ENCODE measurements at places on chromosomes 1 and 21. TPM values are rescaled to one million over a fixed set of nuclear protein-coding genes. Genes with fewer than 3 reads are reported as not detected.

DNA sequence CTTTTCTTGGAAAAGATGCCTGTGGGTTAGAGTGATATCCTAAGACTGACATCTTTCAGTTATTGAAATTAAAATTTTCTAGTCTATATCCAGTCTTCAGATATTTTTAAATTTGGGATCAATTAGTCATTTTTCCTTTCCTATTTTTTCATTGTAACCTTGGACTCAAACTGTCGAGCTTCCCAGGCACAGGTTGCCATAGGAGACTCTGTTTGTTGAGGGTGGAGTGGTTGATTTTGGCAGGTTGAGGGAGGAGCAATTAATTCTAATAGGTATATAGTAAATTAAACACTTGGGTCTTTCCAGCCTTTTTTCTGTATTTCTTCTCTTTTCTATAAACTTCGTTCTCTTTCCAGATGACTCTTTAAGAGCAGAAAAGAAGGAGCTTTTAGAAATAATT, 326.8 kb downstream of the ASTN1 start:
- DNase-seq: no peak

- no peak for DNase-seq
Observed at GRCh38 chr1:148354284-148354912, 128.7 kb downstream of the PPIAL4G start.

DNA sequence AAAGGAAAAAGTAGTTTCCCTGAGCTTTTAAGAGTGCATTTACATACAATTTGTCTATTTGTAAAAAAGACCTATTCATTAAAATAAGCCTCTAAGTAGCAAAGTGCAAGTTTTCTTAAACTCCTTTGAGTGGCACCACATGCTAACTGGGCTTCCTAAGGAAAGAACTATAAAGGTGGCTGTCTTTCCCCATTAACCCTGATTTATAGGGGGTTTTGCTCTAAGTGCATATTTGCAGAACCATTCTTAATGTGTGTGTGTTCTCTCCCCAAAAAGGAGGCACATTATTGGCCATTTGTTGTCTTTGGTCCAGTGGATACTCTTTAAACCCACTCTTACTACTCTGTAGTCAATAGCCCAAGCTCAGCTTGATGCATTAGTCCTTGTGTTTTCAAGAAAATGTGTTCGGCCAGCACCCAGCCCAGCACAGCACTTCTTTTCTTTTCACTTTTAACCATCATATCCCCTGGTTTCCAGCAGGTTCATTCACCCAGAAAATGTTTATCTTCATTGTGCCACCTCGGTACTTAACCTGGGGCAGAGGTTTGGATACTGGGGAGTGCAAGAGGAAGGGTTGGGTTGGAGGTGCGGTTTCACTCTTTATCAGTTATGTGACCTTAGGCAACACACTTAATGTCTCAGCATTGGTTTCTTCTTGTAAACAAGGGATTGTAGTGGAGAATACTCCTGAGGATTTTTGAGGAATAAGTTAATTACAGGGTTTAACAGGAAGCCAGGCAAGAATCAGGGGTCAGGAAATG, 161.9 kb upstream of the UBE2U start:
- no peak for DNase-seq

DNA sequence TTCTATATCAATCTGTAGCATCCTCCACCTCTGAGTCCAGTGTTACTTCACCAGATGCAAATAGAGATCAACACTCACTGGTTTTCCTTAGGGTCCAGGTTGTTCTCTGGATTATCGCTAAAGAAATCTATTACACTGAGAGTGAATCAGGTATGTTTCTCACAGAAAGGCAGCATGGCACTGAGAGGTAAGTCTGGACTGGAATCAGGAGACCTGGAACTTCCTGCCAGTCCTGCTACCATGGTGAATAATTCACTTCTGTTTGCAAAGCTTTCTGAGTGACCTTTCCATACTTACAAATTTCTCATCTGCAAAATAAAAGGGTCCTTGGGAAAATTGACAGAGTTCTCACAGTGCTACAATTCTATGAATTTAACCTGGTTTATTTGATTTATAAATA, 1583.3 kb downstream of the MRPL39 start:
- DNase-seq: no peak

GRCh38 chr1:152901631-152902030, 6.7 kb upstream of the IVL start:
- DNase-seq: no peak

- no peak for DNase-seq
Observed at GRCh38 chr1:30199563-30199962, 523.8 kb downstream of the MATN1 start.

DNA sequence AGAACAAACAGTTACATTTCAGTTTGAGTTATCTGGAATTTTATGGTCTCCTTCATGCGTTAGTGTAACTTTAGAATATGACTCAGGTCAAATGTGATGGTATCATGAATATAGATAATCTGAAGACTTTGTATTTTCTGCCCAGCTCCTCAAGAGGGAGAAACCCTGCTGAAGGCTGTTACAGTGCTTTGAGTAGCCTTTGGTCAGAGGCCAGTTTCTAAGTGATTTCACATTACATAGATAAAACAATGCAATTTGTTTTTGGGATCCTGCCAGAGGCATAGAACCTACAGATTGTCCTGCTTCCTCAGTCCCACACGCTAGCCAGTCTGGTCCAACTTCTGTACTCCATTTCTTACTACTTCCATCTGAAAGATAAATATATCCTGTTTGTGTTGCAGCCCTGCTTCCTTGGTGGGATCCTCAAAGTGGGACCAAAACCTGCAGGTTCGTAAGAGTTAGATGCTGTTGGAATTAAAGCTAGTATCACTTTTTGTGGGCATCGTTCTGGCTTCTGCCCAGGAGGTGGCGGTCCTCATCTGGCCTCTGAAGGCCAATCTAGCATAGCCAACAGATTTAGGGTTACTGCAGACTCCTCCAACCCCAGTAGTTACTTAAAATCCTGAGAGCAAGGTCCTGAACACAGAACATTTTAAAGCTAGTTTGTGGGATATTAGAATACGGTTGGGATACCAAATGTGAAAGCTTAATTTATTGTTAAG, 645.8 kb upstream of the USP24 start:
- DNase-seq: no peak

- no peak for DNase-seq
Observed at GRCh38 chr1:186745531-186746146, 65.4 kb upstream of the PTGS2 start.

DNA sequence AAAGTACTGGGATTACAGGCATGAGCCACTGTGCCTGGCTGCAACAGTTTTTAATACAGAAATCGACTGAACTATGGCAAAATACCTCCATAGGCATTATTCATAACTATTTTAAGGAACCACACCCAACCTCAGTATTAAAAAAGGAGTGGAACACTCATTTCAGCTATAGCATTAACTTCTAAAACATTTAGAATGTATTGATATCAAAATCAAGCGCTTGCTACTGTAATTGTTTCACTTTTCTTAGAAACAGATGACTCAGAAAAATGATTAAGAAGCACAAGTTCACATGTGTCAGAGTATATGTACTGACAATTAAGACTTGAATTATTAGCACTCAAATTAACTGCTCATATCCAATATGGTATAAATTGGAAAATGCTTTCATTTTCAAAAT, 15.1 kb downstream of the AIDA start:
- DNase-seq: no peak

DNA sequence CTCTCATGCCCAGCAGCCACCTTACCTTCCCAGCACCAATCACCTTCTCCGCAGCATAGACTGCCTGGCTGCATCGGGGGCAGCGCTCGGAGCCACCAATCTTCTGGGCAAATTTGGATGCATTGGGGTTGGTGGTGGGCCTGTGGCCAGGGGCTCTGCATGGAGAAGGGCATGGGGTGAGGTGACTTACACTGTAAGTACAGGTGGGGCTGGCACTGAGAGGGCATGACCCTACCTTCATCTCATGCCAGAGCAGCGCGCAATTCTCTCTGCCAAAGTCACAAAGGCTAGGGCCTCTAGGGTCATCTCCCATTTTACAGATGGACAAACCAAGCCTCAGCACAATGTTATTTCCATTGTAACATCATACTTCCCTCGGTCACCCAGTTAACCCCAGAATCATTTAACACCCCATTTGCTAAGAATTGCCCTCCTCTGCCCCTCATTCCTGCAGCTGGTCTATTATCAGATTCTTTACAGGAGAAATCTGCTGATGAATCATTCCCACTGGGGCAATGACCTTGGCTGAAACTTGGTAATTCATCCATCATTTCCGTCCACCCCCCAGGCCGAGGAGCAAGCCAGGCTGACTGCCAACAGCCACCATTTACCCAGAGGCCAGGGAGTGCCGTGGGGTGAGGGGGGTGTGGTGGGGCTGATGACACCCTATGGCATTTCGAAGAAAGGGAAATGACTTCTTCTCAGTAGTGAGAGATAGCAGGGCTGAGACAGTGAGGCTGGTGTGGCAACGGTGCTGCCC, 17.9 kb downstream of the CSRP1 start:
- DNase-seq: no peak

- DNase-seq: no peak
Observed at GRCh38 chr1:160256396-160257046, 5.8 kb downstream of the DCAF8 start.

- no peak for DNase-seq
Observed at GRCh38 chr1:77829851-77830250, 50.4 kb downstream of the MIGA1 start.

DNA sequence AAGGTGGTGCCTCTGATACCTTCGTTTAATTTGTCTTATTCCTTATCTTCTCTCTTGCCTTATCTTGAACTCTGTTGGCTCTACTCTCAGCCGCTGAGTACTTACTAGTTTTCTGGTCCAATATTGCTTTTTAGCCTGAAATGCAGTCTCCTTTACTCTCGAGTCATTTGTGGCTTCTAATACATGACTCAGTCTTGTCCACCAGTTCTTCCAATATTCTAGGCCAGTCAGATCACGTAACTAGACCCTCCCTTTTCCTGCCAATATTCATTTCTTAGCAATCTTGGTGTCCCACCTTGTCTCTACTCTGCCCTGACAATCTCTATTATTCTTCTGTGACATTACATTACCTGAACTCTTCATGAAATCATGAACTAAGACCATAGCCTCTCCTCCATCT, 555.8 kb downstream of the DPYD start:
- no peak for DNase-seq

DNA sequence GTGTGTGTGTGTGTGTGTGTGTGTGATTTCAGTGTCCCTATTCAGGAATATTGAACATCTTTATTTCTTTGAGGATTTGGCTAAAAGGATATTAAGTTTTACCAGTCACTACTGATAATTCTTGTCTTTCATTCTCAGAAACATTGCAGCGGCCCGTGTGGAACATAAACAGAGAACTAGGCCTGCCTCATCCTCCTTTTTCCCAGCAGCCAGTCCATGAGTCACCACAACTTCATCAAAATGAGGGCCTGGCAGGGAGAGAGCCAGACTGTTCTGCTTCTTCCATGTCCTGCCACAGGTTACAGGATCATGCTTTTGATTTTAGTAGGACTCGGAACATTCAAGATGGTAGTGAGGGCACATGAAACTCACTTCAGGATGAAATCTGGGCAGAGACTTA, 50.7 kb downstream of the LRIG2 start:
- DNase-seq: no peak

GRCh38 chr1:48680411-48681035, 96.2 kb downstream of the BEND5 start:
- DNase-seq: no peak

GRCh38 chr1:61089741-61090140, 7.4 kb downstream of the NFIA start:
- no peak for DNase-seq

Gene GPR25
- not detected for total RNA-seq

Gene HSD11B1
- total RNA-seq: 8.2 TPM

Gene HSPB7
- not detected for total RNA-seq

Gene RGSL1
- total RNA-seq: not detected

Gene RGS1
- 4.2 TPM for total RNA-seq

Gene COL9A2
- total RNA-seq: 18.7 TPM

Gene CDK18
- total RNA-seq: 0.37 TPM

Gene AIM2
- total RNA-seq: 101 TPM

Gene PLA2G2C
- 0.30 TPM for total RNA-seq

Gene BPNT1
- 30.6 TPM for total RNA-seq

Gene RGS13
- not detected for total RNA-seq
